Smooth muscle cell of bladder (primary cell): ENCODE measurements at places on chromosomes 13 and 19. TPM values are rescaled to one million over a fixed set of nuclear protein-coding genes. Genes with fewer than 3 reads are reported as not detected.

Gene VSTM1
- total RNA-seq = not detected in 2 replicates

Gene ZNF71
- total RNA-seq = 4.4 and 6.1 TPM in 2 replicates

Gene SKA3
- total RNA-seq = 2.3 and 3.9 TPM in 2 replicates

Gene BEST2
- not detected in 2 replicates for total RNA-seq

Gene LILRB5
- not detected in 2 replicates for total RNA-seq

Gene SGCG
- total RNA-seq = 12.5 and 15.1 TPM in 2 replicates

Gene PALM3
- total RNA-seq = under 0.01 and 0.28 TPM in 2 replicates

Gene ADM5
- total RNA-seq = 0.28 and 0.46 TPM in 2 replicates

Gene KLHL26
- total RNA-seq = 3.1 and 3.7 TPM in 2 replicates
